Stimulated activated CD4-positive, alpha-beta T cell treated with anti-CD3 and anti-CD28 coated beads, Interleukin-4, amount 100 ng/mL, for 48 hours (primary cell): ENCODE measurements at places on chromosomes 13 and 19.

DNA sequence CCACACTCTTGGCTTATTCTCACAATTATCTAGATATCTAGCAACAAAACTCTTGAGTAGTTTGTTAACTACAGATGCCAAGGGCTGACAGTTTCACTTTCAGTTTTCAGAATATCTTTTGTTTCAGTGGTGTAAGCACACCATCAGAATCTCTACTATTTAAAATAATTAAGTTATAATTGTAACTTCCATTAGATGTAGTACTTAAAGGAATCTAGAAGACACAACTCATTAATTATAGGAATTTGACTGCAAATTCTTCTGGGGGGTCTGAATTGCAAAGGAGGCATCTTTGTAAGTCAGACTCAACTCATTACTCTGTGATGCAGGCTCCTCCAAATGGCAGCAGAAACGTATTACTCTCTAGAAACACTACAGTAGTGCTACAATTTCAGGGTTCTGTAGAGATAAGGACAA is 44.9 kb upstream of the USPL1 start:
- DNase-seq = no peak

DNA sequence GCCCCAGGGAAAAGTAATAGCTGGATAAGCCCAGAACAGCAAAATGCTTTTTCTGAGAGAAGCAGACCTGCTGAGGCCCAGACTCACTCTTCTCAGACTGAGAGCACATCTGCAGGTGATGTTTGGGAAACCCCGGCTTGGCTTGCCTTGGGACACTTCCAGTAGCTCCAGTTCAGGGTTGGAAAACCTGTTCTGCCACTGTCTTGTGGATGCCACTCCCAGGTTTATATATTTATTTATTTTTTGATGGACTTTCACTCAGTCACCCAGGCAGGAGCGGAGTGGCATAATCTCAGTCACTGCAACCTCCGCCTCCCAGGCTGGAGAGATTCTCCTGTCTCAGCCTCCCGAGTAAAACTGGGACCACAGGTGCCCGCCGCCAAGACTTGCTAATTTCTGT is 8.0 kb upstream of the SMARCA4 start:
- DNase-seq = no peak

DNA sequence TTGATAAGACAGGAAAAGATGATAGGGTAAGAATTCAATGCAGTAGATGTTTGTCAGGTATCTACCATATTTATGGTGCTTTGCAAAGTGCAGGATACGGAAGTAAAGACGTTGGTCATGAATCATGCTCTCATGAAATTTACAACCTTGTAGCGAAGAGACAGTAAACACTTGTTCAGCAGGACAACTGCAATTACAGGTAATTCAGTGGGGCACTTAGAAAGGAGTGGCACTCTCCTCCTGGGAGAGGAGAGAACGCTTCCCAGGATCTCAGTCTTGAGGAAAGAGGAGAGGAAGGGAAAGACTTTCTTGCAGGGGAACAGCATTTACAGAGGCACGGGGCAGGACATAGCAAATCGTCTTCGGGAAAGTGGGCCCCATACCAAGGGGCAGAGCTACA is 46.4 kb downstream of the SOX1 start:
- DNase-seq = no peak

GRCh38 chr13:99311137-99311536 is 3.9 kb upstream of the GPR183 start:
- DNase-seq = no peak

GRCh38 chr13:94345374-94346195 is 133.9 kb downstream of the DCT start:
- no peak for DNase-seq

- DNase-seq = no peak
These were observed 226.3 kb downstream of the SLC7A1 start for GRCh38 chr13:29369060-29369743.

- DNase-seq = no peak
These were observed 302.0 kb downstream of the KLF12 start for GRCh38 chr13:73832128-73832588.

DNA sequence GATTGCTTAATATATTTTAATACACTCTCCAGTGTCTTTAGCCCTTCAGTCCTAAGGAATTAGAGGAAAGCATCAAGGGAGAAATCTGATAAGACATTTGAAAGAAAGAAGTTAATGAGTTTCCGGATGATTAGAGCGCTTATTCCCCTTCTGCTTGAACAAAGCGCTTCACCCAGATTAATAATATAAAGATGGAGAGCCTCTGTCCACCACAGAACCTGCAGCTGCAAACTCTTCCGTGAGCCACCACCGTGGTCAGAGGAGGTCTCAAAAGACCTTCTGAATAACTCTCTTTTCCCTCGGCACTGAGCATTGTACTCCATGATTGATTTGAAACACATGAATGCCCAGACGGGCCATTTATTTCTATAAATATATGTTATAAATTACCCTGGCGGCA is 14.2 kb upstream of the TUBGCP3 start:
- no peak for DNase-seq

DNA sequence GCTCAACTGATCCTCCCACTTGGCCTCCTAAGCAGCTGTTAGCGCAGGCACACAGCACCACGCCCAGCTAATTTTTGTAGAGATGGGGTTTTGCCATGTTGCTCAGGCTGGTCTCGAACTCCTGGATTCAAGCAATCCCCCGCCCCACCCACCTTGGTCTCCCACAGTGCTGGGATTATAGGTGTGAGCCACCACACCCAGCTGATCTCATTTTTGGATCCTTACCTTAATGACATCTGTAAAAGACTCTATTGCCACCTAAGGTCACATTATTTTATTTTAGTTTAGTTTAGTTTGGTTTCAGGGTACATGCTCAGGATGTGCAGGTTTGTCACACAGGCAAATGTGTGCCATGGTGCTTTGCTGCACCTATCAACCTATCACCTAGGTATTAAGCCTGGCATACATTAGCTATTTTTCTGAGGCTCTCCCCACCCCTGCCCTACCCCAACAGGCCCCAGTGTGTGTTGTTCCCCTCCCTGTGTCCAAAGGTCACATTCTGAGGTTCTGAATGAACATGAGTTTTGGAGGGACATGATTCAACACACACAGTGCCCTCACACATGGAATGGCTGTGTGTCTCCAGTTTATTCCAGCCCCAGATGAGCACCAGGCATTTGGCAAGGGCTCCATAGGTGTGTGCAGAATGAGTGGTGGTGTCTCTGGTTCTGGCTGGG is 1.3 kb downstream of the OR10H5 start:
- DNase-seq = no peak

DNA sequence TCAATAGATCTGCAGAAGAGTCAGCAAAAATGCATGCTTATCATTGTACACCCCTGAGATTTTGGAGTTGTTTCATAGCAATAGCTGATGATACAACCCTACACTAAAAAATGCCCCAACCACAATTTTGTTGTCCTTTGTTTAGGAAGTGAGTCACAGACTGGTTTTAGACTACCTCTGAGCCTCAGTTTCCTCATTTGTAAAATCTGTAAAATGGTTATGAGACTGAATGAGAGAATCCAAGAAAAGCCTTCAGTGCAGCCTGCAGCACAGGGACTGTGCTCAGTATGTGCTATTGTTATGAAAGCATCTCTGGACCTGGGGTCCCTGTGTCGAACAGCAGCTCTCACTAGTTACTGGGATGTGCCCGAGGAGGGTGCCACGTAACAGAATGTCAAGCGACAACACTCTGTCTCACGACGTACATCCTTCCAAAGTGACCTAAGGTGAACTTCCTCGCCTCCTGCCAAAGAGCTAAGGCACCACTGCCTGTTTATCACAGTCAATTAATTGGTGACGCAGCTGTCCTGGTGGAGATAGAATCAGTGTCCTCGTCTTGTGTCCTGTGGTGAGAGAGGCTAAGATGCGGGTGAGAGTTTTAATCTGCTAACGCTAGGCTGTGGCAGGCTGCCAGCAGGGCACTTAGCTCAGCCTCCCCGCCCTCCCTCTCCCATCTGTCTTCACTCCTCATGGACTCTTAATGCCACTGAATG is 18.1 kb downstream of the DHRS12 start:
- DNase-seq = no peak

DNA sequence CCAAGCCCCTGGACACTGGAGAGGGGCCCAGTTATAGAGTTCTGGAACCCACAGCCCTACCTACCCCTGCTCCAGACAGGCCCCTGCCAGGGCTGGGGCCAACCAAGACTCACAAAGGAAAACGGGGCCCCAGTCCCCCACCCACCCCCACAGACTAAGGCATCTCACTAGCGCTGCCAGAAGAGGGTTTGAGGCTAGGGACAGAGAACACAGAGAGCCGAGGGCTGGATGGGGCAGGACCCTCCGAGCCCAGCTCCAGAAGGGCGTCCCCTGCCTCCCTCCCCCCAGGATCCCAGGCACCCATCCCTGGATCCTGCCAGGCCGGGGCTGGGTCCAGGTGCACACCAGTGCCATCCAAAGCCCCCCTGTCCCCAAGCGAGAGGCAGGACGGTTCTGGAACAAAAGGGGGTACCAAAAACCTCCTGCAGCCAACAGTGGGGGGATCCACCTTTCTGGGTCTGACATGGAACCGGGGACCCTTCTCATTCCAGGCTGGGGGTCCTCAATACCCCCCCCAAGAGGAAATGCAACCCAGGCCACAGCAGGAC is 4.4 kb upstream of the REXO1 start:
- no peak for DNase-seq

GRCh38 chr13:97567510-97568243 is 133.7 kb downstream of the RAP2A start:
- no peak for DNase-seq

DNA sequence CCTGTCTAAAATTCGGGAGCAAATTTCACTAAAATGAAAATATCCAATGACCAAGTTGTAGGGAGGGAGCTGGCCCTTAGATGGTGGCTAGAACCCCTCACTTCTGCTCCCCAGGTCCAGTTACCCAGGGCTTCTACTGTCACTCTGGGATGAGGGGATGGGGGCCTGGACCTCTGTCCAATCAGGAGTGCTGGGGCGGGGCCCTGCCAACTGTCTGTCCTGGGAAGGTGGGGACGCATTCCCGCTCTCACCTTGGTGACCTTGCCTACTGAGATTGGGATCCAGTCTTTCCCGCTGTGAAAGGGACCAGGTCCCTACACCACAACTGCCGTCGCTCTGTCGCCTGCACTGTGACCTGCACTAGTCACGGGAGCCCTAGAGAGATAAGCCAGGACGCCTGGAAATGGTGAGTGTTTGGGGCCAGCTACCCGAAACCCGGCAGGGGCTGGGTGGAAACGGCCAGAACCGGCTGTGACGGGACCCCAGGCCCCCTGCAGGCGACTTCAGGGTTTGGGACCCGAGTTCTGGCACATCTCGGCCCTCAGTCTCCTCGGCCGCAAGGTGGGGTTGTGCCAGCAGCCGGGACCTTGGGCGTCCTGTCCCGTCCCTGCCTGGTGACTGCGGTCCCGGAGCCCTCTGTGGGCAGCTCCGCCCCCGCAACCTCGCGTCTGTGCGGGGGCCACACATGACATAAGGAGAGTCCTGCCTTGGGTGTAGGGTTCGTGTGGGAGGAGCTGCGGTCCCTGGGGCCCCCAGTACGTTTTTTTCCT is 22.8 kb downstream of the ZNF20 start:
- no peak for DNase-seq

GRCh38 chr19:42325896-42326771 is 699 bp downstream of the MEGF8 start:
- DNase-seq = no peak

DNA sequence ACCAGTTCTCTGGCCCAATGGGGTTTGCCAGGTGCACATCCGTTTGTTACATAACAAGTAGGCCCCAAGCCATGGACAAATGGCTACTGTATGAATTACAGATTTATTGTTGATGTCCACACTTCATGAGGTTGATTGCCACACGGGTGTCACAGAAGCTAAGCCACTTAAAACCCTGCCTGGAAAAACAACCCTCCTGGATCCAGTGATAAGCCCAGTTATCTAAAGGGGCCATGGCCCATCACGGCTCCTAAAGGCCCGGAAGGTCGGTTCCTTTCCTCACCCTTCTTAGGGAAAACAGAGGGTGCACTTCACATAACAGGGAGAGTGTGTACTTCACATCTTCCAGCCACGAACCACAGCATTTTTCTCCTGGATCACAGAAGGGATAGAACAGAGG is 4.1 kb downstream of the TMEM272 start:
- no peak for DNase-seq

DNA sequence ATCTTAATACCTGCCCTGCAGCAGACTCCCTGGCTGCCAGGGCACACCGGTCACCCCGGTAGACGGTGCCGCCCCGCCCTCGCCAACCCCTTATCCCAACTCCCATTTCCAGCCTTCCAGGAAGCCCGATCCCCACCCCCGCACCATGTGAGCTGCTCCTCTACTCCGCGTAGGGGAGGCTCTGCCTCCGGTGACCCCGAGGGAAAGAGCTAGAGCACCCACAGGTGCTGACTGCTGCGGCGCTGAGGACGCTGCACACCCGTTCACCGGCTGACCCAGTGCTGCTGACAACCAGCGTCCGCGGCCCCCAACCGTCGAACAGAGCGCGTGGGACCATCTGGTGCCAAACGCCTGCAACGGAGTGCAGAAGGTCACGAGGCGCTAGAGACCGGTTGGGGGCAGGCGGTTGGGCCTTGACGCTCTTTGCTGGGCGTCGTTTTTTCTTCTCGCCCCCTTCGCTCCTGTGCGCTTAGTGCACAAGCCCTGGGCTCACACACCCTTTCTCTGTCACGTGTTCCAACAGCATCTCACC is 59.6 kb upstream of the ZNF599 start:
- no peak for DNase-seq

DNA sequence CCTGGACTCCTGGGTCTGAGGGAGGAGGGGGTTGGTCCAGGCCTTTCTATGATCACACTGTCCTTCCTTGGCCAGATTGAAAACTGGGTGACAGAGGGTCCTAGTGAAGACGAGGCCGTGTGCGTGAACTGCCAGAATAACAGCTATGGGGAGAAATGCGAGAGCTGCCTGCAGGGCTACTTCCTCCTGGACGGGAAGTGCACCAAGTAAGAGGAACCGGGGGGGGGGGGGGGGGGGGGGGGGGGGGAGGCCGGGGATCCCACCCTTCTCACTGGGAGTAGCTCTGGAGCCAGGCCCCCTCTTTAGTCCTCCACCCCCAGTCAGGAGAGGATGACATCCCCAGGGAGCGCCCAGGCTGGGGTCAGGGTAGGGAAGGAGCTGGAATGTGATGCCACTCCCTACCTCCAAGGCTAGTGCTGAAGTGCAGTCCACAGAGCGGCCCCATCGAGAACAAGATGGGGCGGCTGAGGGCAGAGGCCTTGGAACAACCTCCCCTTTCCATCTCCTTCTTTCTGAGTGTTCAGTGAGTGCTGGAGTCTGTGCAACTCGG is 19.4 kb downstream of the CNFN start:
- no peak for DNase-seq

DNA sequence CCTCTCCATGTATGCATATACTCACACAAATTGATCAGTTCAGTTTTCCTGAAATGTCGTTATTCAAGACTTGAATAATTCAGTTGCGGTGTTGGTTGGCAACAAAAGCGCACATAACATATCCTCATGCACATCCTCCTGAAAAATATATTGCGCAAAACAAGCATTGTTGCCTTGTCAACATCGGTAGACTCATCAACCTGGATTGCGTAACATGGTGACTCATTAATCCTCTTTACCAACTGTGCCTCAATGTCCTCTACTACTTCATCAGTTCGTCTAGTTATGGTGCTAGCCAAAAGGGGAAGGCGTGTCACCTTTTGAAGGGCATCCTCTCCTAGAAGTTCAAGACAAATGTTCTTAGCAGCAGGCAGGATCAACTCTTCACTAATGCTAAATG is 357.7 kb downstream of the LMO7 start:
- DNase-seq = no peak

GRCh38 chr19:34260771-34261173 is 6.4 kb downstream of the GARRE1 start:
- no peak for DNase-seq
